ENCODE measurements at places on chromosomes 2 and 18.
A peak's percentile ranks its signal among the peaks of the same experiment; 100 is the strongest.

DNA sequence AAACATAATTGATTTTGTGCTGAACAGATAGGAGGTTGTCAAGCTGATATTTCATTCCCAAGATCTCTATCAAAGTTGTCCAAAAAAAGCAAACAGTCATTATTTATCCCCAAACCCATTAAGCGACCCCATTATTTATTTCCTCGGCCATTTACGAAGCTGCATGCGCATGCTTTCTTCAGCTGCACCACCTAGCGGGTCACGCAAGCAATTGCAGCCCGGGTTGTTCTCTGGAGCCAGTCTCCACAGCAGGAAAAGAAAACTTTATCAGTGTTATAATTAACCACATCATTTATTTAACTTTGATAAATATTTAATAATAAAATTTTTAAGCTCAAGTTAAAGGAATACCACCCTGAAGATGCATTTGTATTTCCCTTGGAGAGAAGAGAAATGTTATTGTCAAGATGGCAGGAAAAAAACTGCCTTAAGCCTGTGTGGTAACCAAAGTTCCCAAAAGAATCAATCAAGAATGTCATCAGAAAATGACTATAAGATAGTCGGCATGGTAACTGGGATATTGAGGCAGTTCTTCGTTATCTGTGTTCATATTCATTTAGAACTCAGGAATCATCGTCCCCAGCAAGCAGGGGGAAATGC lies 304.7 kb downstream of the FBXO15 start:
- DNase-seq: peak; percentile 65

- DNase-seq: no peak
These were observed 39.0 kb downstream of the FER1L5 start for GRCh38 chr2:96681540-96681939.

DNA sequence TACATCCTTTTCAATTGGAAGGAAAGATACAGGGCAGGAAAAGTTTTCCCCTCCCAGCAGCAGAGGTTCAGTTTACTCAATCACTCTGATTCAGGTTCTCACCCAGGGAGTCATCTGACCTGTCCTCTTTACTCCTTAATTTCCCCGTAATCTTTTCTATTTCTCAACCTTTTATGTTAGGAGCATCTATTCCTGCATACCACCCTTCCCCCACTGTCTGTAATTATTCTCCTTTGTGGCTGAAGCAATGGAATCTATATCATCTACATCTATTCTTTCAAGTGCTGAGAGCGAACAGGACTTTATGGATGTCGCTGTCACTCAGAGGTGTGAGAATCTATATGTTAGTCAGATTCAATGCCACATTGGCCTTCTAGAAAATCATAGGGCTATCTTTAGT lies 175.2 kb downstream of the NOL4 start:
- no peak for DNase-seq

GRCh38 chr18:78576967-78577366 lies 402.7 kb upstream of the SALL3 start:
- DNase-seq: no peak

GRCh38 chr18:59271606-59272220 lies 1.5 kb downstream of the RAX start:
- DNase-seq: no peak

DNA sequence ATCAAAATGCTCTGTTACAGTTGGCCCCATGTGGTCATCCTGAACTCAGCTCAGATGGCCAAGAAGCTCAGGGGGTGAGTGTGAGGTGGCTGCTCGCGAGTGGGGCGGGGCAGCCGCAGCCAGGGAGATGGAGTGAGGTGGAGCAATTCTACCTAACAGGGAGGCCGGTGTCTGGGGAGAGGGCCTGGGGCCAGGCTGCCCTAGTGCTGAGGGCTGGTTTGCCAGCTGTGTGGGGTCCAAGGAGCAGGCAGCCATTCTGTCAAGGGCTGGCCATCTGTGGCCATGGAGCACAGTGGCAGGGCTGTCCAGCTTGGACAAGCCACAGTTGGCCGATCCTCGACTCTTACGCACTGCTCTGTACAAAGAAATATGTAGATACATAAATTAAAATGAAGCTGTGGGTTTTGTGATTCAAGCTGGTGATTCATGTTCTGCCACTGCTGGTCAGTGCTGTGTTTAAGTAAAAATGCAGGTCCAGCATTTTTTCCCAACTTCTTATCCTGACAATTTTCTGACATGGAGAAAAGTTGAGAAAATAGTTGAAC lies 82.1 kb downstream of the HS6ST1 start:
- DNase-seq: no peak

DNA sequence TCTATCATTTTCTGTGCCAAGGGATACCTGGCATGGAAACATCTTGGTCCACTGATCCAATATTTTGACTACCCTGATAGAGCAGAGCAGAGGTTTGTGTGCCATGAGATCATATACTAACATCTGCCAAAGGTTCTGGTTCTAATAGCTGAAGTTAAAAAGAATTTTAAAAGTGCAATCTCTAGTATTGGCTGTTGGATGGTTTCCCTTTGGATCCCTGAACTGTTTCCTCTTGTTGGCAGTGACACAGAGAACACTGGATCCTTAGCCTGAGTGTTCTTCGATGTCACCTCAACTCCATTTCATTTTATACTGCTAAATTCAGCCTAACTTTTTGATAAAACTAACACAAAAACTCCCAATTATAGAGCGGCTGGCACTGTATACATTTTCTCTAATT lies 169.3 kb upstream of the FBXO11 start:
- no peak for DNase-seq

DNA sequence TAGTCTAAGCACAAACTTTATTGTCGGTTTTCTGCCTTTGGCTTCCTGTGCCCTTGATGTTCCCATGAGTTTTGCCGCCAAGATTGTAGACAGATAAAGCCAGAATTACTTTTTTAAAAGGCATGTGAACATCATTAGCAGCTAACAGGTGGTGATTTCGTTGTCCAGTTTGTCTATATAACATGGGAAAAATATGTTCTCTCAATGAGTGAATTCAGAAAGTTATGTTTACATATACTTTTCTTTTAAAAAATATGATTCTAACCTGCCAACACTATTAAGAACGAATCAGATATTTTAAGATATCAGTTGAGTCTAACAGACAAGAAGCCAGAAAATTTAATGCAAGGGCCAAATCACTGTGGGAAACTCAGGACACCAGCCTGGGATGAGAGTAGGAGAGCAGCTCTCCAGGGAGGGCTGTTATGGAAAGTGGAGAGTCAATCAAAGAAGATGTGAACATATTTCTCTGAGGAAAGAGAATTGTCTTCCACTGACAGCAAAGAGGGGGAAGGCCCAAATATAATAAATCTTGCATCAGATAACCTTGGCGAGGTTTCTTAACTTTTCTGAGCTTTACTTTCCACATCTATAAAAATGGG lies 311.3 kb downstream of the ARHGAP15 start:
- no peak for DNase-seq

GRCh38 chr2:241844066-241844728 lies 14.5 kb downstream of the PDCD1 start:
- no peak for DNase-seq

- no peak for DNase-seq
These were observed 631 bp downstream of the GYPC start for GRCh38 chr2:126656431-126657147.

DNA sequence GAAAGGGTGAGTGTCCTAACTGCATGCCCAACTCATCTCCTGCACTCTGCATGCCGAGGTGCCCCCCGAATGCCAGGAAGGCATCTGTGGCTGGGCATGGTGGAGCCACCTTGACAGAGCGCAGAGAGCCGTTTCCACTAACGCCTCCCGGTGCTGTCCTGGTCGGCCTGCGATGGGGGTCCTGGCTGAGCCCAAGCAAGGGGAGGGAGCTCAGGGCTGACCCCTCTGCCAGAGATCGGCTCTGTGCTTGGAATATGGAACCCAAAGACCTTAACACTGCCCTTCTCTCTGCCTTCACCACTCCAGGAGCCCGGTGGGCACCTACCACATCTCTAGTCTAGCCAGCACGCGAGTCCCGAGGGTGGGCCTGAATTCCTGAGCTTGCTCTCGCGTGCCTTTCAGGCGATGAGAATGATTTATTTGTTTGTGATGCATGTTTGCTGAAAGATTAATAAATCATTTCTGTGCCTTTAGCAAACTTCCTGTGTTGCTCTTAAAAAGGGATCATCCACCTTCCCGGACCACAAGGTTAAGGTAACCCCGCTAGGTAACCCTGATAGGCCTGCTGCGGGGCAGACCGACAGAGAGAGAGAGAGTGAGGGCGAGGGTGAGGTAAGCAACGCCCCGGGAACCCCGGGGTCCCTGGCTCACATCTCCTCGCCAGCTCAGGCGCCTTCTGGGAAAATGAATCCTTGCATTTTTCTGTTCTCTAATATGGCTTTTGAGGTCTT lies 35.3 kb downstream of the PDIA6 start:
- DNase-seq: no peak

DNA sequence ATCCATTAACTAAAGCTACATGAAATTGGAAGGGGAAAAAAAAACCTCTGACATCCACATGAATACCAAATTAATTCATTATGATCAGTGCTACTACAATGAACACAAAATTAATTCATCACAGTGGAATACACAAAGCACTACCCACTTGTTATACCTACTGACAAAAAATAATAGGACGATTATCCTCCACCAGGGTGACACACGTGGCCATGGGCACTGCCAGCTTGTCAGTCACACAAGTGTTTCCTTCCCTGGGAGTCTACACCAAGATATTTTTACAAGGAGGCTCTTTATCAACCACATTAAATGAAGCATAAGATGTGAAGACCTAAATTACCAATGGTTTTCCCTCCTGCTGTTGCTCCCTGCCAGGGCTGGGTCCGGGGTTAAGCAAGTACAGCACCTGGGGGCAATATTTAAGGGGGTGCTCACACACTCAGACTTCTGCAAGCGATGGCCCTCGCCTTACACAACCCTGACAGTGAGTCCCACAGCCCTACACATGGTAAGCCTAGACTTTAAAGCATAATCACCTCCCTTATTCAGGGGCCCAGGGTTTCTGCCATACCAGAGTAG lies 90.1 kb downstream of the TCF4 start:
- DNase-seq: no peak

DNA sequence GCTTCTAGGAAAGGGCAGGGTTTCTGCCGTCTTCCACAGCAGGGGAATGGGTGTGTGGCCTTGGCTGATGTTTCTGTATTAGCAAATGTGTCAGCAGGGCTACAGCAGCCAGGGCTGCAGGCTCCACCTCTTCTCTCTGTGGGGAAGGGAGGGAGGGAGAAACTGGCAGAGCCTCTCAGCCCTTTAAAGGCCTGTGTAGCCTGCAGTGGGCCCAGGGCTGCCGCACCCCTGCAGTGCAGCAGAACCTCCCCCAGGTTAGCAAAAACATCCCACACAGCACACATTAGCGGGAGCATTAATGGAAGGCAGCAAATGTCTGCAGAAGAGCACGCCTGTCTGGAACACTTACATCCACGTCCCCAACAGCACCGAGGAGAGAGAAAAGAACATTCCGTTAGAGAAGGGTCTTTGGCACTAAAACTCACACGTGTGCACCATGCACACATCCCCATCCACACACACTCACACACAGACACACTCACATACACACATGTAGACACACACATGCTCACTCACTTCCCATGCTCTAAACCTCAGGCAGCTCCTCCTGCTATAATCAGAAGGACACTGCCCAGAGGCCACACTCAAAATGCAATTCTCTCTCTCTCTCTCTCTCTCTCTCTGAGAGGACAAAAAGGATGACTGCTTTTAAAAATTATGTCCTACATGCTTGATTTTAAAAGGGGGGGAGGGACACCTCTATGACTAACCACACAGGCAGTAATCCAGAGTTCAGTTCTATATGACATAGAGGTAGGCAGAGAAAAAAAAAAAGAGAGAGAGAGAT lies 24.1 kb downstream of the MRPL35 start:
- DNase-seq: no peak

DNA sequence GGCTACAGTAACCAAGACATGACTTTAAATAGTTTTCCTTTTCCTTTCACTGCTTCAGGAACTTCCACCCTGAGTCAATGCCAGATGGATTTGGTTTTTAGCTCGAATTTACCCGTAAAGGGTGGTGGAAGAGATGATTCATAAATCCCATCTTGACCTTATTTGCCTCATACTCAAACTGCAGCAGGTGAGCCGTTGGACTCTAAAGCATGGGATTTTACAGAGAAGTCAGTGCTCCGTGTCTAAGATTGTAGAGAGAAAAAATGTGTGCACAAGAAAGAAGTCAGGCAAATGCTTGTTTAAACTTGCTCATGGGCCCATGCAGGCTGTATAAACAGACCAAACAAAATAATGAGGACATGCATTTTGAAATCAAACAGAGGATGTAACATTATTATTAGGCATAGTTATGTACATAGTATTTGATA lies 369.7 kb upstream of the TRIB2 start:
- DNase-seq: no peak

DNA sequence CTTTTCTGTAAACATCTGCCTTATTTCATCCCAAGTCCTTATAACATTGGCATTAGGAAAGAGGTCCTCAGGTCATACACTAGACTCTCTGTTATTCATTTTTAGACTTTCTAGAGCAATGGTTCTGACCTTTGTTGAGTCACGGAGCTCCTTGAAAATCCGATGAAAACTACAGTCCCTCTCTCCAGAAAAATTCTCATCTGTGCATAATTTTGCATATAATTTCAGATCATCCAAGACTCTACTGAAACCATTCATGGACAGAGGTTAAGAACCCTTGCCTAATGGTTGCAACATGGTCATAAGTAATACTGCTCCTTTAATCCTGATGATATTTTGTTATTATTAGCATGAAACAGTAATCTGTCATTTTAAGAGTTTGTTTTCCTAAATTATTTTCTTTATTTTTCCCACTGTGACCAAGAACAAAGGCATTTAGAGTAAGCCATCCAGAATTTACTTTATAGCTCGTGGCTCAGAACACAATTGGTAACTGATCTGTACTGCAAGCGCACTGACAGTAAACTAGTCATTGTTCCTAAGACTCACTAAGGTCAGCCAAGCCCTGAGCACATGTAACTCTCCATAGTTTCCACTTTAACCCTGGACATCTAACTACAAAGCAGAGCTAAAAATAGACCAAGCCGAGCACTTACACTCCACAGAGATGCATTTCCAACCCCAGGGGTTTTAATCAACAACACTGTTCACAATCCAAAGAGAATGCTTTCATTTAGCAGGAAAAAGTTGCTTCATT lies 8.4 kb downstream of the MYOM1 start:
- DNase-seq: no peak

DNA sequence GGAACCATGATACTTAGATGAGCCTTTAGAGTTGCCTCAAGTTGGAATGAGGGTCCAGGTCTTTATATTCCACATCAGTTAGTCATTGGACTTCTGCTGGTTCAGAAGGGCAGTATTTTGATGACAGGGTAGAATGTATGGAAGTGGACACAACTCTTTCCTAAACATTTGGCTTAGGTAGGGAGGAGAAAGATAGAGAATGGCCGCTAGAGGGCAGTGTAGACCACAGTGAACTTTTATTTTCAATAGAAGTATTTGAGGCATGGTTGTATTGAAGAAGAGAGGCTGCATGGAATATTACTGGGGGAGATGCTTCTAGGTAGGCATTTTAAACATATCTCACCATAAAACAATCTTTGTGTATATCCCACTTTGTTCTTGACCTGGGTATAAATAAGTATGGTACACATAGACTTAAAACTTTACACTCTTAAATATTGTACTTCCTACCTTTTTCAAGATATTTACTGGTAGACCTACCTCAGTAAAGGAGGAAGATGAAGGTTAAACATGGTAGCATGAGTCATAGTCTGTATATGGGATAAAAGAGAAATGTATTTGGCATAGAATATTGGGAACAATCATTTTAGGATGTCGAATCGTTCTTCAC lies 497.6 kb upstream of the FAM98A start:
- peak; percentile 19 for DNase-seq

Data from KG1 (cell line).